ENCODE measurements at places on chromosomes 4 and X. TPM values are rescaled to one million over a fixed set of nuclear protein-coding genes. Genes with fewer than 3 reads are reported as not detected.

Gene GSX2
- not detected for polyA plus RNA-seq

Gene SSX2
- not detected for polyA plus RNA-seq

Gene SPANXN3
- polyA plus RNA-seq = not detected

Gene F8A2
- not detected for polyA plus RNA-seq

Gene SLC6A8
- polyA plus RNA-seq = 3.7 TPM

Gene RBM46
- polyA plus RNA-seq = not detected

Gene MAP7D2
- polyA plus RNA-seq = 0.37 TPM

Gene GPRASP1
- polyA plus RNA-seq = 23.9 TPM

Gene SSR4
- 153 TPM for polyA plus RNA-seq

Gene PRICKLE3
- 4.2 TPM for polyA plus RNA-seq

Gene HSD17B13
- 0.46 TPM for polyA plus RNA-seq

Gene CASP3
- polyA plus RNA-seq = 32.1 TPM

Gene AKAP14
- 5.5 TPM for polyA plus RNA-seq

Gene RAB41
- 1.2 TPM for polyA plus RNA-seq

Gene PABPC1L2B
- not detected for polyA plus RNA-seq

Gene FAM9C
- 0.19 TPM for polyA plus RNA-seq

Gene RASGEF1B
- polyA plus RNA-seq = 7.0 TPM

Gene C1QTNF7
- 19.0 TPM for polyA plus RNA-seq

Gene CWH43
- 0.13 TPM for polyA plus RNA-seq

Gene NAA15
- polyA plus RNA-seq = 31.8 TPM

Gene CCNI
- polyA plus RNA-seq = 315 TPM

Gene FGFBP2
- polyA plus RNA-seq = 0.27 TPM

Gene HTN3
- polyA plus RNA-seq = not detected

Gene PPBP
- polyA plus RNA-seq = 21.0 TPM

Gene TMEM31
- polyA plus RNA-seq = 1.0 TPM

Gene FAAH2
- polyA plus RNA-seq = 8.0 TPM

Gene PCDH18
- 108 TPM for polyA plus RNA-seq

Gene CCDC158
- 0.90 TPM for polyA plus RNA-seq

Gene FAM149A
- polyA plus RNA-seq = 20.3 TPM

Gene FAM47A
- polyA plus RNA-seq = not detected

Gene MAGEB1
- polyA plus RNA-seq = not detected

Gene MAGEA1
- not detected for polyA plus RNA-seq

Gene FRMPD3
- 7.3 TPM for polyA plus RNA-seq

Gene CAPN6
- 17.3 TPM for polyA plus RNA-seq

Gene ASB9
- polyA plus RNA-seq = 12.3 TPM

Gene ASMT
- 0.87 TPM for polyA plus RNA-seq

Gene TBX22
- not detected for polyA plus RNA-seq

Gene MAML3
- polyA plus RNA-seq = 13.3 TPM

Gene USP27X
- 8.5 TPM for polyA plus RNA-seq

Gene TMSB15B
- polyA plus RNA-seq = 43.9 TPM

Gene UGT2B7
- 35.4 TPM for polyA plus RNA-seq

Gene NPFFR2
- not detected for polyA plus RNA-seq

Gene SLC4A4
- 49.2 TPM for polyA plus RNA-seq

Gene PHKA1
- polyA plus RNA-seq = 4.1 TPM

Gene SLC9B1
- 4.1 TPM for polyA plus RNA-seq

Gene SSX5
- polyA plus RNA-seq = not detected

Gene TCP11X2
- 0.59 TPM for polyA plus RNA-seq

Gene PGAM4
- 0.18 TPM for polyA plus RNA-seq

Gene RAB40A
- 4.1 TPM for polyA plus RNA-seq

Gene GLOD5
- 1.6 TPM for polyA plus RNA-seq

Gene KIT
- 82.4 TPM for polyA plus RNA-seq

Gene MAGEC2
- polyA plus RNA-seq = not detected

Gene GASK1B
- polyA plus RNA-seq = 25.6 TPM

Gene MAB21L2
- not detected for polyA plus RNA-seq

Gene BEX1
- polyA plus RNA-seq = 8.2 TPM

Gene FAM241A
- polyA plus RNA-seq = 2.2 TPM

Measured in right lung (tissue), 10 donors.